Astrocyte (in vitro differentiated cells and primary cell): ENCODE measurements at places on chromosomes 5 and 9. TPM values are rescaled to one million over a fixed set of nuclear protein-coding genes. Genes with fewer than 3 reads are reported as not detected.

The CDKN2B gene
- total RNA-seq = 306 and 314 TPM in 2 replicates

GRCh38 chr5:9865574-9865973 lies 235.4 kb upstream of the TAS2R1 start:
- DNase-seq = no peak
- no peaks in the 10 kb centered on the region for H3K36me3 ChIP-seq
- no peak overlapping the region for H3K4me3 ChIP-seq
- H3K27ac ChIP-seq = no peak overlapping the region
- no peaks in the 10 kb centered on the region for H3K27me3 ChIP-seq
- H3K4me1 ChIP-seq = peaks cover 9% of the 10 kb centered on the region

The IFNB1 gene
- 2.5 and 3.2 TPM in 2 replicates for total RNA-seq

DNA sequence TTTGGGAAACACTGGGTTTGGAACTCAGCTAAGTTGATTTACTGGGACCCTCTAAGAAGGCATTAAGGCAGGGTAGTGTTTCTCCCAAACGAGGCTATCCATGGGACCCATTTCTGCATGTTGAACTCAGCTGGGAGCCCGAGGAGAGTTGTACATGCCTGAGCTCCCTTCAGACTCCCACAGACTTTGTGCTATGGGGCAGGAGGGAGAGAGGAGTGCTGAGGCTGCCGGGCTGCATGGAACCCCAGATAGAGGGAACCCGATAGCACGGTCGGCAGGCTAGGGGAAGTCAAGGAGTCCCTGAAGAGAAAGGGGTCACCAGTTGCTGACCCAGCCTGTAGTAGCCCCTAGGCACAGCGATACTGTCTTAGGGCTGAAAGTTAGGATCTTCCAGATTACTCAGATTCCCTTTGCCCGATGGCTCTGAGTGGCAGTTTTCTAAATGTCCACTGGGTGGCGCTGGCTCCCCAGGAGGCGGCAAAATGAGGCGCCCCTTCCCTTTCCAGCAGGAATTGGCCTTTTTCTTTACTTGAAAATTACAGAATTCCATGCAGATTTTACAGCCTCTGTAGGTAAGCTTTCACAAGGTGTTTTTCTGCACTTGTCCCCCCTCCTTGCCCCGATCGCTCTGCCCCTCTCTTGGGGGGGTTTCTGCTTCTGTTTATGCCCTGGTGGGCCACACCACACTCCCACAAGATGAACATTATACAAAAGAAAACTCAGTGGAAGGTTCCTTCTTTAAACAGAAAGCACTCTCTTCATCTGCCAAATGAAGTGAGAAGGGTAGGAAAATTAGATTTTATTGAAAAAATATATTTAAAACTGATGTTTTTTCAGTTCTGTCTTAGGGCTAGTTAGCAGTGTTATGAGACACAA lies 17.8 kb downstream of the NANS start:
- H3K36me3 ChIP-seq = peaks cover 2% of the 10 kb centered on the region
- DNase-seq = no peak
- H3K27me3 ChIP-seq = no peaks in the 10 kb centered on the region
- H3K4me3 ChIP-seq = no peak overlapping the region
- no peaks in the 10 kb centered on the region for H3K4me1 ChIP-seq
- H3K27ac ChIP-seq = no peak overlapping the region

GRCh38 chr5:172593721-172594235 lies 47.3 kb upstream of the NEURL1B start:
- H3K27me3 ChIP-seq = peaks cover 14% of the 10 kb centered on the region
- no peak for DNase-seq
- H3K36me3 ChIP-seq = no peaks in the 10 kb centered on the region
- H3K4me3 ChIP-seq = no peak overlapping the region
- H3K4me1 ChIP-seq = no peaks in the 10 kb centered on the region
- H3K27ac ChIP-seq = no peak overlapping the region

The IL3 gene
- total RNA-seq = not detected in 2 replicates

DNA sequence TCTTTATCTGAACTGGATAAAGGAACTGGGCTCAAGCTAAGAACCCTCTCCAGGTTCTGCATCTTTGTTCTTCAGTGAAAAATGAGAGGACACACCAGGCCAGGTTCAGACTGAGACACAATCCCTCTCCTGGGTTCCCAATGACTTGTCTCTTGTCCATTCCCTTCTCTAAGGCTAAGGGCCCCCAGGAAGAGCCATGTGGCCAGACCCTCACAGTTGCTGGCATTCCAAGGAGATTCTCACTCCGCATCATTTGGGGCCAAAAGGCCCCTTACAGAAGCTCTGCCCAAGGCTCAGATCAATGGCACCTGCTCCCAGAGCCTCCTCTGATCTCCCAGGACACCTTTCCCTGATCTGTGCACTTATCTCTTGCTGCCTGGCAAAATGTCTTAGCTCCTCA lies 4.9 kb downstream of the IL4 start:
- no peaks in the 10 kb centered on the region for H3K36me3 ChIP-seq
- H3K27me3 ChIP-seq = no peaks in the 10 kb centered on the region
- H3K27ac ChIP-seq = no peak overlapping the region
- DNase-seq = no peak
- H3K4me1 ChIP-seq = peaks cover 29% of the 10 kb centered on the region
- H3K4me3 ChIP-seq = no peak overlapping the region

DNA sequence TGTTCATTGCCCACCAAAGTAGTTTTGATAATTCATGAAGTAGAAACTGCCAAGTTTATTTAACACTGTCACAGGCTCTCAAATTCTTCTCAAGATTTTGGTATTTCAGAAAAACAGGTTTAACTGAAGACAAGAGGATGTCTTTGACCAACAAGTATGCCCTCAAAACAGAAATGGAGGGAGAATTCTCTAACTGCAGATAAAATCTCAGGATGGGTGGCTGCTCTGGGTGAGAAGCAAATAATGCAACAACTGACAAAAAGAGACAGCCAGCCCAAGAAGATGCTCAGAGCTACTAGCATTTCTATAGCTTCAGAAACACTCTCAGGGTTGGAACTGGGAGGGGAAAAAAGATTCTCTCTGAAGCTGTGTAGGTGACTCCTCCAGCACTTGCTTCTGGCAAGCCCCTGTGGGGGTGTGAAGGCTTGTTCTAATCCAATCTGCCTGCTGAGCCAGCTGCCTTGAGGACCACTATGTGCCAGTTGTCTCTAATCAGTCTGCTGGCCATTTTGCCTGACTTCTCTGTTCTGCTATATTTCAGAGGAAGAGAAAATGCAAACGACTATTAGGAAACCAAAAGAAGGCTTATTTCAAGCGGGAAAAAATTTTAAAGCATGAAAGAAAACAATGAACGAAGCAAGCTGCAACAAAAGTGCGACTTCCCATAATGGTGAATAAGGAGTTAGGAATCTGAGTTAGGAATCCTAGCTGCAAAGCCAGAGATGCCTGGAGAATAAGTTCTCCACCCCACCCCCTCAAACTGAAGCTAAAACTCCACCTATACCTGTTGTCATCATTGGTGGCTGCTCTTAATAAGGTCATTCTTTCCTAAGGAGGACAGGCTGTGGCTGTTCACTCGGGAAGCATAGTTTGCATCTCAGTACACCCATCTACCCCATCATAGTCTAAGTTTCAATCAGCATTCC lies 147.5 kb downstream of the GNAQ start:
- H3K27me3 ChIP-seq = no peaks in the 10 kb centered on the region
- peaks cover 16% of the 10 kb centered on the region for H3K4me1 ChIP-seq

The DIPK1B gene
- 22.4 and 23.2 TPM in 2 replicates for total RNA-seq

DNA sequence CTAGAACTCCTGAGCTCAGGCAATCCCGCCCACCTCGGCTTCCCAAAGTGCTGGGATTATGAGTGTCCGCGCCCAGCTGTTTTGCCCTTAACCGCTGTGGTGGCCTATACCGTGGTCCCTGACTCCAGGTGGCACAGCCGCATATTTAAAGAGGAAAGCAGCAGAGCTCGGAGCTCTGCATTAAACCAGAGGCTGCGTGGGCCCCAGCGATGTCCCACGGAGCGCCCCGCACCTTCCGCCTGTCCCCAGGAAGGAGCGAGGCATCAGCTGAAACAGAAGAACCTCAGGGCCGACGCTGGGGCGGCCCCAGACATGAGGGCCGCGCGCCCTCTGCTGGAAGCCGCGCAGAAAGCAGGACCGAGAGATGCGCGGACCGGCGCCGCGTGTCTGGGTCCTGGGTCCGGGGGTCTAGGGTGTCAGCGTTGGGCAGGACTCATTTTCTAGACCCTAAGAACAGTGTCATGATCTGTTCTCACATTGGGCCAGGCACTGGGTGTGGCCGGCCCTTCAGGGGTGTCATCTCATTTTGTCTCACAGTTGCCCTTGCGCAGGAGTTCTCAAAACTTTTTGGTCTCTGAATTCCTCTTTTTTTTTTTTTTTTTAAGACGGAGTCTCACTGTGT lies 37.7 kb downstream of the LAMC3 start:
- H3K4me1 ChIP-seq = no peaks in the 10 kb centered on the region
- H3K36me3 ChIP-seq = no peaks in the 10 kb centered on the region
- H3K27ac ChIP-seq = no peak overlapping the region
- peak; percentile 8 for DNase-seq
- H3K27me3 ChIP-seq = peaks cover 2% of the 10 kb centered on the region

- no peaks in the 10 kb centered on the region for H3K27me3 ChIP-seq
- peaks cover 5% of the 10 kb centered on the region for H3K4me1 ChIP-seq
- H3K27ac ChIP-seq = peak overlapping the region; percentile 60
- H3K36me3 ChIP-seq = no peaks in the 10 kb centered on the region
- peak; percentile 53 for DNase-seq
These were observed 596.9 kb downstream of the PDE4D start for GRCh38 chr5:59296317-59297264.

DNA sequence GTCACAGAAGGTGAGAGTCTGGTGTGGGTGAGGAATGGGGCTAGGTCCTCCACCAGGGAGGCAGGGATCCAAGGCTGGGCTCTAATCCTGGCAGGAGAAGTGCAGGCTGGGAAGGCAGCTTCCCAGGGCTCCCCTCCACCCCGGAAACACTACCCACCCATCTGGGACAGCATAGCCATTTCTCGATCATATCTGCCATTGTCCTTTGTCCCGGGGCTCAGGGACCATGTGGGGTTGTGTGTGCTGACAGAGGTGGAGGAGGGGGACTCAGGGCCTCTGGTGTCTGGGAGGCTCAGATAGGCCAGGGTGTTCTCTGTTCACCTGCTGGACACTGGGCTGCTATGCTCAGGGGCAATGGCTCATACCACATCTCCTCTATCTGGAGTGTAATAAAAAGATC lies 32.2 kb upstream of the STRBP start:
- no peaks in the 10 kb centered on the region for H3K4me1 ChIP-seq
- no peaks in the 10 kb centered on the region for H3K27me3 ChIP-seq
- no peaks in the 10 kb centered on the region for H3K36me3 ChIP-seq
- DNase-seq = no peak
- no peak overlapping the region for H3K4me3 ChIP-seq
- no peak overlapping the region for H3K27ac ChIP-seq

The ZCCHC10 gene
- 27.9 and 29.1 TPM in 2 replicates for total RNA-seq

The PTGER4 gene
- 4.8 and 8.6 TPM in 2 replicates for total RNA-seq

The SPATA31A3 gene
- not detected in 2 replicates for total RNA-seq
